Endothelial cell (in vitro differentiated cells): ENCODE measurements at places on chromosomes 6 and 20. TPM values are rescaled to one million over a fixed set of nuclear protein-coding genes. Genes with fewer than 3 reads are reported as not detected.

Gene CBLN4
- total RNA-seq = not detected

Gene GSTA3
- not detected for total RNA-seq

Gene PDYN
- total RNA-seq = not detected

DNA sequence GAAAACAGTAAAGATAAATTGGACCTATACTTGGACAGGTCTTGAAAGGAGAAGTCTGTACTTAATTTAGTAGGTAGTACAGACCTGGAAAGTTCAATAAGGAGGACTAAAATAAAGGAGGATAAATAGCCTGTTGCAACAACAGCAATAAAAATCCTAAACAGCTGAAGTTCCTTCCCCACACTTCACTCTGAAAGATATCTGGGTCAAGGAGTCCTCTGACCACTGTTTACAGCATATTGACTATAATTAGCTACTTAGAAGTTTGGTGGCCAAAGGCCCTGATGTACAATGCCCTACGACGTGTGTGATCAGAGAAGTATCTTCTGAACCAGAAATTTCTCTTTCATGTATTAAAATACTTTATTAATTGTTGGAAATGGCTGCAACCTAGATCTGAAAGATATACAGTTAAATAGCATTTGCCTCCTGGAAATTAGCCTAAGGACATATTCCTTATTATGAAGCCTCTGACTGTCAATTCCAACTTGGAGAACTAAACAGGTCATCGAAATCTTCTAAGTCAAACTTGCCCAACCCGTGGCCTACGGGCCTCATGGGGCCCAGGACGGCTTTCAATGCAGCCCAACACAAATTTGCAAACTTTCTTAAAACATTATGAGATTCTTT, 82.8 kb downstream of the KIF13A start:
- no peak for DNase-seq

DNA sequence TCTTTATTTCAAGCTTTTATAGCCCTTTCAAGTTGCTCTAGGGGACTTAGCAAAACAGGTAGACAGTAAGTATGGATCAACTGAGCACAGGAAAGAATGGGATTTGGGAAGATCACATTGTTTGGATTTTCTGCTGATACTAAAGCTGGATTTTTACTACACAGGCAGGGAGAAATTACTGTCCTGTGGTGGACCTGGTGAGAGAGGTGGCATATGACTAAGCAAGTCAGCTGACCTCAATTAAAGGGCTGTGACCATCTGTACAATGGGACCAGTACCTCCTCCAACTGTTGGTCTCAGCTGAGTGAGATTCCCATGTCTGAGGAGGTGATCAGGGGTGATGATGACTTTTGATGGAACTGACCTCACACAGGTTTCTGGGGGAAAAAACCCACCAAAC, 28.0 kb downstream of the RREB1 start:
- DNase-seq = no peak

Gene BHLHE23
- total RNA-seq = not detected

Gene SLC32A1
- 3.4 TPM for total RNA-seq

GRCh38 chr6:169809386-169809785, 58.0 kb downstream of the ERMARD start:
- no peak for DNase-seq

DNA sequence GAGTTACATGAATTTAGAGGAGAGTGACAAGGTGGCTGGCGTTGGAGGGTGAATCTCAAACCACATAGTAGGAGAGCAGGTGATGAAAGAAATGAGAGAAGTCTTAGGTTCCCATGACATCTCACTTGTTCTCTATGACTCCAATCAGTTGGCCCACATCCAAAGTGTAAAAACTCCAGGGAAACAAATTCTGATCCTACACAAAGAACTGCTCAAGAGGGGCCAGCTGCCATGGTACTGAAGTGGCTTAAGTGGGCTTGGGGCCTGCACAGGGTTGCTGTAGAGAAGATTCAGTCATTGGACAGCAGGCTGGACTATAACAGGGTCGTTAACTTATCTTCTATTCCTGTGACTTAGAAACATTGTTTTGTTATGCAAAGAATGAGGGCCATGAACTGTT, 7.6 kb upstream of the ADGRF4 start:
- DNase-seq = no peak

Gene LY6G6D
- not detected for total RNA-seq

Gene TMEM244
- not detected for total RNA-seq

DNA sequence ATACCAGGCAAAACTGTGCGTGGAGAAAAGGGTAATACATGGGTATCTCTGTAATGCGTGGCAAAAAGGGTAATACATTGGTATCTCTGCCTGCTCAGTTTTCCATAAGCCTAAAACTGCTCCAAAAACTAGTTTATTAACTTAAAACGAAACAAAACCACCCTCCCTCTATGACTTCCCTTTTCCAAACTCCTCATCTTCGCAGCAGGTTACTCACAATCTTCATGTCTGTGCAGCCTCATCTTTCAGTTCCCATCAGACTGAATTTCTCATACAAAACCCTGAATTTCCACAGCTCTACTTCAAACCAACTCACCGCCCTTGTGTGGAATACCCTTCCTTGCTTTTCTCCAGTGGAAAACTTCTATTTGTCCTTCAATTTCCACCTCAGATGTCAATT, 199.4 kb downstream of the PHACTR1 start:
- DNase-seq = no peak

GRCh38 chr6:3428700-3429099, 28.1 kb downstream of the SLC22A23 start:
- DNase-seq = no peak

Gene FAM162B
- 1.5 TPM for total RNA-seq

Gene CRISP2
- not detected for total RNA-seq

DNA sequence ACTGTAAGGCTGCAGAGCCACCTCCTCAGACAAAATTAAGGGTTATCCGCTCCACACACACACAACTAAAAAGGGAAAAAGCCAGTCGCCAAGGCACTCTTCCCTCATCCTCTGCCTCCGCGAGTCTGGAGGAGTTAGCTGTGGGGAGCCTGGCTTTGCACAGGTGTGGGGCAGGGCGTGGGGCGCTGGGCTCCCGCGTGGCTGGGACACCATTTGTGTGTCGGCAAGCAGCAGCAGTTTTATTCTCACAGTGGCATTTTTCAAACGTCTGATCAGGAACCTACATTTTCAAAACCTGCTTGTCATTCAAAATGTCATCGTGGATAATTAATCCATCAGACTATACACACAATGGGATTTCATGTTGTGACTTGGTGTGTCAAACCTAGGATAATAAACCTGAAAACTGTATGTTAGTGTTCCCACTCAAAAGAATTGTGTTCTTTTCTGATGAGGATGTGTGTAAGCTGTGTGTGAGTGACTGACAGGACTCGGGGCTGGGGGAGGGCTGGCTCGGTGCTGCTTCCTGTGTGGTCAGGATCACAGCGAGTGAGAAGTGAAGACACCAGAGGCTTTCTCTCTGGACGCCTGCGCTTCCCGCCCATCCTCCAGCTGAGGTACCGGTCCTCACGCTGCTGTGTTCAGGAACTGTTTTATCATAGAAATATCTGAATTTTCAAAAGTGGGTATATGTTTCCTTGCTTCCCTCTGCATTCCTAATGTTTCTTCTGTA, 83.1 kb downstream of the IRF4 start:
- peak; percentile 23 for DNase-seq

DNA sequence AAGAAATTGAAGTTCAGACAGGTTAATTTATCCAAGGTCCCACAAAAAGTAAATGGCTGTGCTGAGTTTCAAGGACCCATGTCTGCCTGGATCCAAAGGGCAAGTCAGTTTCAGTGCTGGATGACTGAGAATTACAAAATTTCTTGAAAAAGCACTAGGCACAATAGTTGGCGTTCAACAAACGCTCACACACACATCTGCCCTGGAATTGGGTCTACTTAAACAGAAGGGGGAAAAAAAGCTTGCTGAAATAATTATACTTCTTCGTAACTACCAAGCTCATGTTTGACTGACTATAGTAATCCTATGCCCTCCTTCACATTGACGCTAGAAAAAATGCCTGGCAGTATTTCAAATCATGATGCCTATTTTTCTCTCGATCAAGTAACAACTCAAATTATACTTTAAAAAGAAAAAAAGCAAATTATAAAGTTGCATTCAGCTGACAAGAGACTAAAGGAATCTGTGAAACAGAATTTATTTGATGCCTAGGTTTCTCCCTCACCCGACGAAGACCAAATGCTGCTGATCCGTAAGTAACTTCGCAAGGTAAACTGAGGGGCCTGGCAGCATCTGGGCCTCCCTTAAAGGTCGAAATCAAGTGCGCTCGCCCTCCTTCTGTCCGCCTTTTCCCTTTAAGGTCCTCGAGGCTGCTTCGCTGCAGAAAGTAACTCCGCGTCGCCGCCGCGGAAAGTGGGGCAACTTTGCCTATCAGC, 650 bp upstream of the CD2AP start:
- DNase-seq = no peak

DNA sequence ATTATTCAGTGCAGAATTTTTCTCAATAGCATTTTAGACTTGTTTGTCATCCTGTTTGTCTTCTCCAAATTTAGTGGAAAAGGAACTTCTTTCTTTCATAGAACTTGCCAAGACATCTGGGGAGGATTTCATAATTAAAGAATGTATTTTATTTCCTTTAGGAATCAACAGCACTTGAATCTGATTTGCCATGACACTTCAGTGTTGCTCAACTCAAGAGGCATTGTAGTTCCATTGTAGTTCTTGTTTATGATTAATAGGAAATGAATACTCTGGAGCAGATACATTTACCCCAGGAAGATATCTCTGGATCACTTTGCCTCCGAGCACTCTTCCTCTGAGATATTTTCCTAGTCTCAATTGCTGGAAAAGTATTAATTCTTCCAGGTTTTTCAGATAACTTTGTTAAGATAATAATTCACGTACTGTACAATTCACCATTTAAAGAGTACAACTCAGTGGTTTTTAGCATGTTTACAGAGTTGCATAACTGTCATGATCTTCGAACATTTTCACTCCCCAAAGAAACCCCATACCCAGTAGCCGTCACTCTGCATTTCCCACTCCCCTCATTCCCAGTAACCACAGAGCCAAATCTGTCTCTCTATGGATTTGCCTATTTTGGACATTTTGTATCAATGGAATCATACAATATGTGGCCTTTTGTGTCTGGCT, 29.7 kb downstream of the AKAP12 start:
- DNase-seq = no peak

- DNase-seq = no peak
These were observed 87.1 kb upstream of the SIRPA start for GRCh38 chr20:1808101-1808500.

Gene GPR63
- 1.5 TPM for total RNA-seq

GRCh38 chr6:114390176-114390575, 47.4 kb upstream of the HS3ST5 start:
- no peak for DNase-seq

DNA sequence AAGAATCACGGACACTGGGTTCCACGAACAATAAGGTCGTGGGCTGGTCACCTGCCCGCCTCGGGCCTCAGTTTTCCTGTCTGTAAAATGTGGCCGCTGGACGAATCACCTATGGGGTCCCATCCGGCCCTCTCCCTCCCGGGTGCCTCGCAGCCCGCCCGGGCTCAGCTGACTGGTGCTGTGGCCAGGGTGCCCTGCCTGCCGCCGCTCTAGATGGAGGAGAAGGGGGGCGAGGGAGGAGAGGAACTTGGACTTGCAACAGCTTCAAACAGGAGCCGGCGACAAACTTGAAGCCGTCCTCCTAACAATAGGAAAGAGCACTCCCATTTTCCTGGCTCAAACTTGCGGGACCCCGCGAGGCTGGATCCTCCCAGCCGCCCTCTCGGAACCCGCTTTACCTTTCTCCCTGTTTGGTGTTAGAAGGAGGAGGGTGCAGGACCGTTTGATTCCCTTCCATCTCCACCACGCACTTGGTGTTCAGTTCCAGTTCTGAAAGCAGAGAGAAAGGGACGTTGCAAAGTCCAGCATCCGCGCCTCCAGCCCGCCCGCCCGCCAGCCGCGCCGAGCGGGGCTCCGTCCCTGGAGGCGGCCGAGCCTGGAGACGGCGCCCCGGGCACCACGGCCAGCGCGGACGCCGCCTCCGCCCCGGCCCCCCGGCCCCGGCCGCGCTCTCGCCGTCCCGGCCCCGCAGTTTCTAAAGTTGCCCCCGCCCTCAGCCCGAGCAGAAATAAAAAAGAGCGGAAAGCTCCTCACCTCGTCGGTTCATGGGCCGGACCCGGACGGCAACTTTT, 584 bp downstream of the KIF13A start:
- peak; percentile 42 for DNase-seq

GRCh38 chr20:9949563-9949962, 85.2 kb upstream of the ANKEF1 start:
- no peak for DNase-seq

DNA sequence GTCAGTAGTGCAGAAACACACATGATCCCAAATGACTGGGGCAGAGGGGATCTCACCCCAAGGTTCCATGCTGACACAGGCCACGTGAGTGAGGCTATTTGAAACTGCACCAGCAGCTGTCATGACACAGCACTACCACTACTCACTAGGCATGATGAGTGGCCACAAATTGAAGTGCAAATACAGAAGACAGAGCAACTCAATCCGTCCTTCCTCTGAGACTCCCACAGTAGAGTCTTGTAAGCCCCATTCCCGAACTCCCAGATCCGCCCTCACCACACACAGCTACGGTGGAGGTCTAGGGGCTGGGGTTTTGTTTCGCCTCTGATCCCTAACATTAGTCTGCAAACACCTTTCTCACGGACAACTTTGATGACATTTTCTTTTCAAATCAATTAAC, 113.3 kb upstream of the NUP153 start:
- DNase-seq = no peak

Gene FLRT3
- 6.3 TPM for total RNA-seq

GRCh38 chr20:38143646-38144554, 21.2 kb downstream of the TGM2 start:
- DNase-seq = no peak

DNA sequence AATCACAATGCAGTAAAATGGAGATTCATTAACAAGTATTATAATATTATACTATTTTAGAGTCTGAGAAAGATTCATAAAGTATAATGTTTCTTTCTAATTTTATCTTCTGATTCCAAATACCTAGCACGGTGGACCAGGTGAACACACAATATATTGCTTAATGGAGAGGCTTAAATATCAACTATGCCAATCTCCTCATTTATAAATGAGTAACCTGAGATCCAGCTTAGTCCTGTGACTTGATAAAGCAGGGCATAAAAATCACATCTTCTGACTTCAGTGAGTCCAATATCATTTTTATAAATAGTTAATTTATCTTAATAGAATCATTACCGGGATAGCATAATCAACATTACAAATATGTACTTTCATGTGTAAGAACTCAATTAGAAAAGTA, 144.4 kb upstream of the GJE1 start:
- DNase-seq = no peak

DNA sequence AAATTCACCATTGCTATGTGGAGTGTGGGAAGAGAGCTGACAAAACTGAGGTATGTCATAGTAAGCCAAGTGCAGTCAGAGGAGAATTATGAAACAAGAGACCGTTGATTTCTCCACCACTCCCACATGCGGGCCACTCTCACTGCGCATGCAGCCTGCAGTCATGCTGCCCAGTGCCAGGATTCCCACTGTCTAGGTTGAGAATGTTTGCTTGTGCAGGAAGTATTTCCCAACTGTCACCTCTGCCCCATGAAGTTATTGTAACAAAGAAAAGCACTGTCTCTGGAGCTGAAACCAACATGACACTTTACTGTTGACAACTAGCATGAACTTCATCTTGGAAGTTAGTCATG, 18.7 kb upstream of the SFT2D1 start:
- no peak for DNase-seq

Gene SLC24A3
- total RNA-seq = 0.15 TPM

GRCh38 chr6:24761193-24761835, 13.4 kb upstream of the GMNN start:
- DNase-seq = no peak

Gene MAFB
- 2.1 TPM for total RNA-seq
